ENCODE measurements at places on chromosomes 3 and 15.

DNA sequence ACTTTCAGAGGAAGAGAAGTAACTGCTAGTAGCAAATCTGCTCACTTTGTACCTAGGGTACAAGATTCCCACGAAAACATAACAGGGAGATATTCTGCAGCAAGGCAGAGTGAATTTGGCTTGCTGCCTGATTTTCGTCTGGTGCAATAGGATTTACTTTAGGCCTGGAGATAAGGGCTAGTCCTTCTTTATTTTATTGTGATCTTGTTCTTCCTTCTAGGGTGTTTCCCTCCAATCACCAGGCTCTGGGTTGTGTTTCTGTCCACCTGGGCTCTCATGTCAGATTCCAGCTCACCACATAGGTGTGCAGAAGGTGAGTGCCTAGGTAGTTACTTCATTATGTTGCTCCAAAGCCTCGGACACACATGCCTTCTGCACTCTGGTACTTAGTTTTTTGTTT lies 211.8 kb upstream of the RGMA start:
- DNase-seq: no peak

DNA sequence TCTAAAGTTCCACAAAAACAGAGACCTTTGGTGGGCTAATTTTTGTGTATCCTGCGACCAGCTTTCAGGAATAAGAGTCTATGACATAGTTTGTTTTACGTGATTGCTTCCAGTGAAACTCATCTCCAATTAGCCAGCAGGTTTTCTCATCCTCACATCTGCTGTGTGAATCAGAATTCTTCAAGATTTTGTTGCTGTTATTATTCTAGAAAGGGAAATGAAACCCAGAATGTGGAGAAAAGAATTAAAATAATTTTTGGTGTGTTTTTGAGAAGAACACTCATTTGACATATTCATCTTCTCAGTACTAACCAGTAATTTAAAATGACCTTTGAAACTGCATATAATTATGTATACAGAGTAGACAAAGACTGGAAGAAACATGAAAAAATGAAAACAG lies 175.9 kb downstream of the USP13 start:
- DNase-seq: no peak

GRCh38 chr3:106534206-106534605 lies 665.4 kb upstream of the CBLB start:
- DNase-seq: no peak

GRCh38 chr3:78986416-78987101 lies 781.2 kb downstream of the ROBO1 start:
- DNase-seq: no peak

DNA sequence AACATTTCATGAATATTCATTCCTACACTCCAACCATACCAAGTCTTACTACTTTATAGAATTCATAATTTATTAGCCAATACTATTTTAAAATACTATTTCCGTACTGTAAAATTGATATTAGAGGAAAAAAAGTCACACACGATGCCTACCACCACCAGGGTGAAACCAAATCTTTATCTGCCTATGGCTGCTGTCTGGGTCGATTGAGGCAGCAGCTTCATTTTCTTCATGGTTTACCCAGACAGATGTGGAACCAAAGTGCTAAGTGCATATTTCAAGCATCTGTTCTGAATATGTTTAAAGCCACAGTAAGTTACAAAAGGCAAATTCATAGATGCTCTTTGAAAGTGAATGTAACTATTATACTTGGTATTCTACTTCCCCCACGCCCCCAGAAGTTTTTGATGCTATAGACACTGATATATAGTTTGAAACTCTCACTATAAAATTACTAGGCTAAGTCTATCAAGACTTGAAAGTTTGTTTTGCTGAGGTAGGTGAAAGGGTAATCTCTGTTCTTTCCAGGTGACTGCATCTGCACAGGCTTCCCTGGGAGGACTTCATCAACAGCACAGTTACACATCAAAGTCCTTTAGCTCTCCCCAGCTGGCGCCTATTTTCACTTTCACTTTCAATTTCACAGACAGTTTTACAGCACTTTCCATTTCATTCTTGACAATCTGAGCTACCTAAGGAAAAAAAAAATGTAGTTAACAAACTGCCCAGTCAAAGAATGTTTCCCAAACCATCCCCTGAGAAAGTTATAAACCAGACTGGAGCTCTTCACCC lies 113.9 kb downstream of the POLQ start:
- peak; percentile 78 for DNase-seq

- DNase-seq: no peak
Observed at GRCh38 chr3:36871379-36872126, 73.3 kb downstream of the TRANK1 start.

DNA sequence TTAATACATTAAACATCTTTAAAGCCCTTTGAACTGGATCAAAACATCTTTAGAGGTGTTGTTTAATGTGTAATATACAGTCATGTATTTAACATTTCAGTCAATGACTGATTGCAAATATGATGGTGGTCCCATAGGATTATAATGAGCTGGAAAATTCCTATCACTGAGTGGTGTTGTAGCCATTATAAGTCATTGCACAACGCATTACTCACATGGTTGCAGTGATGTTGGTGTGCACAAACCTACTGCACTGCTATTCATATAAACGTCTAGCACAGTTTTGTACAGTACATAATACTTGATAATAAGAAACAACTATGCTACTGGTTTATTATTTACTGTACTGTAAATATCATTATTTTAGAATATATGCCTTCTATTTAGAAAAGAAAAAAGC lies 75.6 kb downstream of the DTWD1 start:
- DNase-seq: no peak

DNA sequence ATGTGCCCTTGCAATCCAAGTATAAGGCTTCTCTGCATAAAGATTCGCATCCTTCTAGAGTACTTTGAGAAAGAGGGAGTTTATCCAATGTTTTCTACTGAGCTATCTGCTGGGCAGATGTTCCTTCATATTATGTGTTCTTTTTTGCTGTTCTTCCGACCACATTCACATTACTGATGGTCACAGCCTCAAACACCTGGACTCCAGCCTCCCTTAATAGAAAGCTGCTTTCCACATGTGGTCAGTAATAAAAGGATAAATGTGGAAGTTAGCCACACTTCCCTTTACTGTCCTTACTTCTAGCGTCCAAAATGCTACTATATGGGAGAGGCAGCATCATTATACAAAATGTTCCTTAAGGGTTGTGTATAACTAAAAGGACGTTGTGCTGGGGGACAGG lies 116.9 kb downstream of the CD47 start:
- DNase-seq: no peak

- no peak for DNase-seq
Observed at GRCh38 chr3:128648940-128649663, 1.5 kb downstream of the RPN1 start.
